ENCODE measurements at places on chromosomes 16 and 17. TPM values are rescaled to one million over a fixed set of nuclear protein-coding genes. Genes with fewer than 3 reads are reported as not detected.

GRCh38 chr17:70314506-70314905 lies 145.2 kb downstream of the KCNJ2 start:
- DNase-seq, result no peak
- no peak overlapping the region for H3K4me3 ChIP-seq
- peaks cover 2% of the 10 kb centered on the region for H3K27me3 ChIP-seq
- H3K27ac ChIP-seq, result no peak overlapping the region

- H3K36me3 ChIP-seq, result peaks cover 7% of the 10 kb centered on the region
- peak overlapping the region; percentile 26 for H3K4me3 ChIP-seq
- DNase-seq, result no peak
- peaks cover 6% of the 10 kb centered on the region for H3K27me3 ChIP-seq
These were observed 20.9 kb downstream of the CMIP start for GRCh38 chr16:81465375-81465943.

DNA sequence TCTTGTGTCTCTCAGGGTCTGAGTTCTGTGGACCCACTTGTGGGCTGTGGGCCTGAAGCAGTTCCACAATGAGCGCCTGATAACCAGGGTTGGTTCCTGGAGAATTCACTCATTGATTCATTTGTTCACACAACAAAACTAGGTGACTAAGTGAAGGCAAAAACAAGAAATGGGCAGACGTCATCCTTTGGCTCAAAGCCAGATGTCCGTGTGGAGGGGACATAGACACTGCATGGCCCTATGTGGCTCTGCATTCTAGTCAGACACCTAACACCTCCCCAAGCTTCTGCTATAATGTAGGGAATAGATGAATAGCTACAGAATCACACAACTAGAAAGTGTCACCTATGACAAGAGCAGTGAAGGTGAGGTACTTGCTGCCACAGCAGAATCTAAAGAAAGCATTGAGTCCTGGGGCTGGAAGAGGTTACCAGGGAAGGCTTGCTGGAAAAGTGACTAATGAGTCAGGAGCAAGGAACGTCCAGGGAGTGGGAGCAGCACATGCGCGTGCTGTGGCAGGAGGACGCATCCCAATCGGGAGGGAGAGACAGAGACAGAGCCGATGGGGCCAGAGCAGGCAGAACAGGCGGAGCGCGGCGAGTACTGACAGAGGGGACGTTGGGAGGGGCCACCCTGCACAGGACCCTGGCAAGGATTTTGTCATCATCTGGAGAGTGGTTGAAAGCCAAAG lies 58.9 kb downstream of the CES1 start:
- no peaks in the 10 kb centered on the region for H3K4me1 ChIP-seq
- peaks cover 10% of the 10 kb centered on the region for H3K27me3 ChIP-seq
- H3K27ac ChIP-seq, result no peak overlapping the region
- H3K4me3 ChIP-seq, result no peak overlapping the region
- no peak for DNase-seq
- no peaks in the 10 kb centered on the region for H3K36me3 ChIP-seq

DNA sequence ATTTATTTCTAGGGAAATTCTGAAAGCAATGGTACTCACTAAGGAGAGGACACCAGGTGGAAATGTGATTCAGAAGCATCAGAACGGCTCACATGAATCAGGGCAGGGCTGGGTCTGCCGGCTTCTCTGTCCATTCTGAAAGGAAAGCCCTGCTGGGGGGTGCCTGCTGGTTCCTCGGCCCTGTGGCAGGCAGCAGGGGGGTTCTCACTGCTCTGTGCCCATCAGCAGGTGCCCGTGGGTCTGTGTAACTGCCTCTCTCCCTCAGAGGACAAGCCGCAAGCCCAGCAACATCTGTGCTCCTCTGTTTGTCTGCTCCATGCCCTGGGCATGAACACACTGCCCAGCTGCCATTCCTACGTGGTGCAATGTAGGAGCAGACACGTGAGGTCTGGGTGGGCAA lies 74.9 kb upstream of the ZNF423 start:
- H3K27ac ChIP-seq, result no peak overlapping the region
- H3K4me1 ChIP-seq, result no peaks in the 10 kb centered on the region
- H3K36me3 ChIP-seq, result no peaks in the 10 kb centered on the region
- DNase-seq, result no peak
- H3K27me3 ChIP-seq, result no peaks in the 10 kb centered on the region

DNA sequence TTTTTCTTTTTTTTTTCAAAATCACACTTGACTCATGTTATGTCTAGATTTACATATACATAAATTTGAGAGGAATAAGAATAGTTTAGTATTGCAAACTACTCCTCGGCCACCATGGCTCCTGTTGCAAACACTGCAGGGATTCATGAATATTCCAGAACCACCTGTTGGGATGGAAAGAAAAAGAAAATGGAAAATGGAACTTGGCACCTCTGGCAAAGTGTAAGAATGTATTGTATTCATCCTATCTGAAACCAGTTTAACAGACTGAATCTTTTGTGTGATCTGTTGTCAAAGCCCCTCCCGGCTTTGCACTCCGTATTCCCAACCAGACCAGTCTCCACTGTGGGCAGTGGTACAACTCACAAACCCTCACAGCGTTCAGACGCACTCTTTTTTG lies 124.4 kb downstream of the SPECC1 start:
- DNase-seq, result no peak
- H3K27ac ChIP-seq, result no peak overlapping the region
- no peaks in the 10 kb centered on the region for H3K36me3 ChIP-seq

GRCh38 chr17:48129981-48130380 lies 22.4 kb downstream of the SNX11 start:
- H3K4me3 ChIP-seq, result no peak overlapping the region
- H3K36me3 ChIP-seq, result no peaks in the 10 kb centered on the region
- H3K27ac ChIP-seq, result no peak overlapping the region
- H3K4me1 ChIP-seq, result peaks cover 18% of the 10 kb centered on the region
- peaks cover 2% of the 10 kb centered on the region for H3K27me3 ChIP-seq

DNA sequence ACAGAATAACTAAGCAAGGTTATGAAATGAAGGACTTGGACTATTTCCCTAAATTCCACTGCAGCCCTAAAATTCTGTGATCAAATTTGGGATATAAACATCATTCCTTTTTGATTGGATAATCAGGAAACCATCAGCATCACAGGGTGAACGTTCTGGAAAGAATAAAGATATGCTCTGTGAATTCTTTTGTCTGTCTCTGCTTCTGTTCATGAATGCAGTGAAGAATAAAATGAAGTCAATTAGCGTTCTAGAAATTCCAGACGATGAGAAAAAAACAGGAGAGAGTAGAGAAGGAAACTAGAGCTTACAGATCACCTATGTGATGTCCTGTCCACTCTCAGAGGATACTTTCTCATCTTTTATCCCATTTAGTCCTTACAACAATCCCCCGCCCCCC lies 295.1 kb upstream of the SOX9 start:
- no peak overlapping the region for H3K4me3 ChIP-seq
- DNase-seq, result no peak
- H3K36me3 ChIP-seq, result no peaks in the 10 kb centered on the region
- H3K4me1 ChIP-seq, result peaks cover 11% of the 10 kb centered on the region

GRCh38 chr17:73423159-73423715 lies 111.4 kb upstream of the CDC42EP4 start:
- DNase-seq, result no peak
- H3K4me1 ChIP-seq, result no peaks in the 10 kb centered on the region
- no peak overlapping the region for H3K27ac ChIP-seq
- H3K27me3 ChIP-seq, result no peaks in the 10 kb centered on the region
- no peaks in the 10 kb centered on the region for H3K36me3 ChIP-seq

DNA sequence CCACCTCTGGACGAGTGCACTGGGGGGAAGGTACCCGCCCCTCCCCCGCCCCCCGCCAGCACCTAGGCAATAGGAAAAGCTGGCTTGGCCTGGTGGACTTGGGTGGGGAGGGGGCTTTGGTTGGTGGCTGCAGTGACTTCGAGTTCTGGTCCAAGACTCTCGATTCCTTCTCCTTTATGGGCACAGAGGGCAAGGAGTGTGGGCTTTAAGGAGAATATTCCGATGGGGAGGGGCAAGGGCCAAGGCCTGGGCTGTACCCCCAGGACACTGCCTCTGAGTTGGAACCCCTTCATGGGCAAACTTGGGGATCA lies 409 bp downstream of the ACSF2 start:
- H3K4me1 ChIP-seq, result peaks cover 19% of the 10 kb centered on the region
- peaks cover 9% of the 10 kb centered on the region for H3K27me3 ChIP-seq
- H3K36me3 ChIP-seq, result peaks cover 9% of the 10 kb centered on the region
- no peak for DNase-seq
- H3K27ac ChIP-seq, result no peak overlapping the region

GRCh38 chr16:85056211-85056748 lies 28.7 kb downstream of the KIAA0513 start:
- peaks cover 4% of the 10 kb centered on the region for H3K27me3 ChIP-seq
- DNase-seq, result peak; percentile 31
- no peak overlapping the region for H3K27ac ChIP-seq
- H3K4me3 ChIP-seq, result peak overlapping the region; percentile 29

- DNase-seq, result no peak
- peaks cover 3% of the 10 kb centered on the region for H3K27me3 ChIP-seq
- H3K27ac ChIP-seq, result no peak overlapping the region
- H3K4me1 ChIP-seq, result peaks cover 5% of the 10 kb centered on the region
- H3K36me3 ChIP-seq, result peaks cover 4% of the 10 kb centered on the region
- no peak overlapping the region for H3K4me3 ChIP-seq
These were observed 15.4 kb upstream of the HSBP1 start for GRCh38 chr16:83792391-83792790.

DNA sequence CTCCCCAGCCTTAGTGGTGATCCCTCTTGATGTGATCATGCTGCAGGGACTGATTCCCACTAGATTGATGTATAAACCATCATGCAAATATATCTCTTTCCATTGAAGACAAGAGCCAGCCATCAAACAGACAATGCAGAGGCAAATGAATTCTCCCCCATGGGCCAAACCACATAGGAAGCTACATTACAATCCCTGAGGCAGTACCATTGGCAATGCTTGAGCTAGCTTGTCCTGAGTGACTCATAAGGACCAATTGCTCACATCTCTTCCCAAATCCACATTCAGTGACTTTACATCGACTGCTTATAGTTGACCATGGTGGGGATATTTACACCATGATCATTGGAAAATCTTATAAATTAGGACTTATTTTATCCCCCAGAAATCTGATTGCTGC lies 242.2 kb downstream of the SHISA9 start:
- peaks cover 4% of the 10 kb centered on the region for H3K4me1 ChIP-seq
- H3K36me3 ChIP-seq, result no peaks in the 10 kb centered on the region
- no peak overlapping the region for H3K27ac ChIP-seq
- DNase-seq, result no peak
- H3K27me3 ChIP-seq, result no peaks in the 10 kb centered on the region

DNA sequence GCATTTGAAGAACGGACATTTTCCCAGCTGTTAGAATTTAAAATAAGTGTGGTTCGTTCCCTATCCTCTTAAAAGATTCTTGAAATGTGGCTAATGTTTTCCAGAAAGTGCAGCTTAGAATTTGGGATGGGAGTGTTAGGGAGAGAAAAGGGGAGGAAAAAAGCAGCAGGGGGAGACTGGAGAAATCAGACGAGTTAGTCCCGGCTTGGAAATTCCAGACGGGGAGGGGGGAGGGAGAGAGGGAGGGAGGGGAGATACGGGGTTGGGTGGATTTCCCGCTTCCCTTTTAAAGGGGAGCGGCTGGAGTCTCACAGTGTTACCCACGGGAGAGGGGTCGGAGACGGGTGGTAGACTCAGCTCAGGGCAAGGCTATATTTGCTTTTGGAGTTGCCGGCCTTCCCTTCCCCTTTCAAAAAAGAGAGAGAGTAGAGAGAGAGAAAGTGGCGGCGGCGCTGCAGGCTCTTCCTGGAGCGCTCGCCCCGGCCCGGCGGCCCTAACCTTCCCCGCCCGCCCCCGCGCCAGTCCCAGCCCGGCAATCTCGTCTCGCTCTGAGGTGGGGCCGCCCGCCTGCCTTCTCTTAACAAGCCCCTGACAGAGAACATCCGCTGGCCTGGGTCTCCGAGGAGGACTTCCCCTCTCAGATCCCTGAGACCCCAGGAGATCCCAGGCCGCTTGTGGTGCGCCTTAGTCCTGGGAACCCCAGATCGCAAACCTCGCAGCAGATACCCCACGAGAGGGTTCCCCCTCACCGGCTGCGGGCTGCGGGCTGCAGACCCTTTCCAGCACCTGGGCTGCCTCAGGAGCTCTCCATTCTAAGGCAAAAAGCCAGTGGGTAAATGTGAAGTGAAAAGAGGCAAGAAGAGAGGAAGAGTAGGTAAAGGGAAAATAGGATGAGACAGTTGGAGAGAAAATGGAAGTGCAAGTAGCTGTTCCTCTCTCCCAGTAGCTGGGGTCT lies 6.6 kb downstream of the IGF2BP1 start:
- DNase-seq, result peak; percentile 41
- peaks cover 49% of the 10 kb centered on the region for H3K36me3 ChIP-seq
- H3K27me3 ChIP-seq, result peaks cover 8% of the 10 kb centered on the region
- peak overlapping the region; percentile 87 for H3K4me3 ChIP-seq

DNA sequence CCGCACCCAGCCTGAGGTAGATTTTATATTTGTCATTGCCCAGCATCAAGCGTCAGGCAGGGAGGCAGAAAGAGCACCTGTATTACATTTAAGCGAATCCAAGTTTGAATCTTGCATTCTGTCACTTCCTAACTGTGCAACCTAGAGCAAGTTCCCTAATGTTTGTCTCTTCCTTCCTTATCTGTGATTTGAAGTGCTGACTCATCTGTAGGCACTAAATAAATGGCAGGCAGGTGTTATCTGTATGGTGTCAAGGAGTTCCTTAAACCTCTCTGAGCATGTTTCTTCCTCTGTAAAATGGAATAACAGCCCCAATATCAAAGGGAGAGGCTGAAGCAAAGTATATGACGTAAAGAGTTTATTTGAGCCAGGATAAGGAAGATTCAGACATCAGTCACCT lies 24.3 kb downstream of the GP2 start:
- H3K4me3 ChIP-seq, result no peak overlapping the region
- no peak for DNase-seq
- no peaks in the 10 kb centered on the region for H3K36me3 ChIP-seq

DNA sequence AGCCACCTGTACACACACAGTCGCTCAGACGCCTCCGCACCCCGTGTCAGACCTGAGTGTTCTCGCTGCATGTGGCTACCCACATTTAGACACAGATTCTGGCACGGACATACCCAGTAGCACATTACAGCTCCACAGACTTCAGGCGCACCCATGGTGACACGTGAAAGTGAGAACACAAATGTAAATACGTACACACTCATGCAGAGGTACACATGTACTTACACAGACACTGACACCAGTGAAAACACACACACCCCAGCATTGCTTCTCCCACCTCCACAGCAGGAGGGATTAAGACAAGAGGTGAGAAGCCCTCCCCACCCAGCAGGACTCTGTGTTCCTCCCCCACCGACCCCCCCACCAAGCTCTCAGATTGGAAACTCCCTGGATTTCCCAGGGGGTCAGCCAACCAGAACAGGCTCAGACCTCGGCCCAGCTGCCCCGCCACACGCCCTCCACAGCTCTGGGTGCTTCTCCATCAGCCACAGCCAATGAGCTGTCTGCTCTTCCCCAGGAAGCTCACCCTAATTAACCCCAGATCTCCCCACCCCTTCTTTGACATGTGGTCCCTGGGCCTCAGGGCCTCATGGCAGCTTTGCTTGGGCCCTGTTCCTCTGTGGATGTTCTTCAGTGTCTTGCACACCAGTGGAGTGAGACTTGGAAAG lies 5.3 kb upstream of the FOXN1 start:
- H3K4me1 ChIP-seq, result peaks cover 6% of the 10 kb centered on the region
- H3K27me3 ChIP-seq, result peaks cover 5% of the 10 kb centered on the region
- H3K36me3 ChIP-seq, result no peaks in the 10 kb centered on the region
- no peak overlapping the region for H3K4me3 ChIP-seq
- no peak for DNase-seq

CTF1 gene
- total RNA-seq, result 3.4 TPM

ATF7IP2 gene
- 15.3 TPM for total RNA-seq

NEURL4 gene
- 55.7 TPM for total RNA-seq

NPIPB8 gene
- total RNA-seq, result 0.13 TPM

All from endothelial cell (in vitro differentiated cells).